Stimulated activated CD4-positive, alpha-beta T cell treated with anti-CD3 and anti-CD28 coated beads, TNF-alpha, amount 100 ng/mL, for 24 hours (primary cell): ENCODE measurements at places on chromosomes 2 and 18.

DNA sequence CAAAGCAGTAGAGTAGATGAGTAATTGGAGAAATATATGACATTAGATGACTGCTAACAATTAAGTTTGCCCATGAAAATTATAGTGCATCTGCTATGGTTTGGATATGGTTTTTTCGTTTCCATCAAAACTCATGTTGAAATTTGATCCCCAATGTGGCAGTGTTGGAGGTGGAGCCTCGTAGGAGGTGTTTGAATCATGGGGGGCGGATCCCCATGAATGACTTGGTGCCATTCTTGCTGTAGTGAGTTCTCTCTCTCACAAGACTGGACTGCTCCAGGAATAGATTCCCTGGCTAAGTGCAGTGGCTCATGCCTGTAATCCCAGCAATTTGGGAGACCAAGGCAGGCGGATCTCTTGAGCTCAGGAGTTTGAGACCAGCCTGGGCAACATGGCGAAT, 9.7 kb upstream of the CUL3 start:
- no peak for DNase-seq

DNA sequence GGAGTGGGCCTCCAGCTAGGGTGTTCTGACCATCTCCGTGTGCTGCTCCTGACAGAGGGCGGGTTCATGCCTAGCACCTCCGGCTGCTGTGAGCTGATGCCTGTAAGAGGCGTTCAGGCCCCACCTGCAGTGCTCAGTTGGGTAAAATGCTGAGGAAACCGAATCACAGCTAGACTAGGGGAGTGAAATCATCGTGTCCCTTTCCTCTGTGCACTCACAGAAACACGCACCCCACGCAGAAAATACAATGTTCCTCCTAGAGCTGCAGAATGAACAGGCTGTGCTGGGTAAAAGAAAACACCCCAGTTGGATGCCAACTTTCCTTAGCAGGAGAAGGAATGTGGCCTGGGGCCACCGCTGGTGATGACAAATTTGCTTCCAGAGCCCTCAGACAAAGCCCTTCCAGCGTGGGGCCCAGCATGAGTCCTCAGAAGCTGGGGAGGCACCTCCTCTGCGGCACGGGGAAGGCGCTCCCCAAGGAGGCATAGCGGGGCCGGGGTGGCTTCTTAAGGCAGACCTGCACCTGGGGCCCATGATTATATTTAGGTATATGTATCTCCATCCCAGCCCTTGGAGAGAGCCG, 16.3 kb upstream of the ARHGEF4 start:
- no peak for DNase-seq

GRCh38 chr18:68848242-68848641, 50.4 kb downstream of the CCDC102B start:
- no peak for DNase-seq

- DNase-seq: no peak
These were observed 61.2 kb upstream of the LMAN1 start for GRCh38 chr18:59420244-59420643.

DNA sequence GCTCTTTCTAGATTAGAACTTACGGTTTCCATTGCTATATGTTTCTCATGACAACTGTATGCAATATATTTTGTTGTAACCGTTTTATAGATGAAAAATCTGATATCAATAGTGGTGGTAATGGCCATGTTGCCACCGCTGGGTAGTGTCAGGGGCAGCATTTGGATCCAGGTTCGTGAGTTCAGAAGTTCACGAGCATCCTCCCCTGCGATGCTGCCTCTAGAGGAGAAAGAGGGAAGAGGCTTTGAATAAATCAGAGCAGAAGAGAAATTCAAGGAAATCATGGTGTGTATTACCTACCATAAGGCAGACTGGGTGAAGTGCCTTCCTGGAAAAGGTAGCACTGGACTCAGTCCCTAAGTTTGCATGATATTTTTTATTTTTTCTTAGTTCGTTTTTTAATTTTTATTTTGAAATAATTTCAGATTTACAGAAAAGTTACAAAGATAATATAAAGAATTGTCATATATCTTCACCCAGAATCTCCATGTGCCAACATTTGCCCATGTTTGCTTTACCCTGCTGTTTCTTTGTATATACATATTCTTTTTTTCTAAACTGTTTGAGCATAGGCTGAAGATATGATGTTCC, 3.3 kb upstream of the ZBTB7C start:
- DNase-seq: no peak

- no peak for DNase-seq
These were observed 10.3 kb downstream of the KHK start for GRCh38 chr2:27096748-27097297.

DNA sequence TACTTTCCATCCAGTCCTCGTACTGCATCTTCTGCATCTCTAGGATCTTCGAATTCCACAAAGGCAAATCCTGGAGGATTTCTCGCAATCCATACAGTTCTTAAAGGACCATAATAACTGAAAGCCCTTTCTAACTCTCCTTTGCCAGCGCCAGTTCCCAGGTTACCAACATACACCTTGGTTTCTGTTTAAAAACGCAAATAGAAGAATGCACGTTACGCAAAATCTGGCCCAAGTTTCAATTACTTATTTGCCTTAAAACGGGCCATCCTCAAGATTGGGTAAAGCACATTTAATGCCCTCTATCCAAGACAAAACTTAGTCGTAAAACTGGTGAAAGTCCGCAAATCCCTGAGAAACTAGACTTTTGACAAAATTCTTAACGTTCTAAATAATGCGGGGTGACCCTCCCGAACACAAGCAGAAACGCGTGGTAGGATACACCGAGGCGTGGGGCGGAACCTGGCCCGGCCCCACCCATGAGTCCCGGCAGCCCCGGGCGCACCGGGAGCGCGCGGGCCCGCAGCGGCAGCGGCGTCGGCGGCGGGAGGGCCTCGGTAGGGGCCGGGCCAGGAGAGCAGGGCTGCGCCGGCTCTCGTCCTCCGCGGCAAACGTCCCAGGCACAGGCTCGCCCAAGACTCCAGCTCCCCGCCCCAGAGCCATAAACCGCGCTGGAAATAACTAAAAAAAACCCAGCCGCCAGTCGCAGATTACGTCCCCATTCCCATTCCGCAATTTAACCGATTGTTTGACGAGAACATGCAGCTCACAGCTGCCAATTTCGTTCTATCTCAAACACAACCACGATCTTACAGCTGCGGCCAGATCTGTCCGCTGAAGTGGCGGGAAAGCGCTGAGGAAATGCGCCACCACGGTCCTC, 910 bp downstream of the SRSF7 start:
- DNase-seq: peak; percentile 38

DNA sequence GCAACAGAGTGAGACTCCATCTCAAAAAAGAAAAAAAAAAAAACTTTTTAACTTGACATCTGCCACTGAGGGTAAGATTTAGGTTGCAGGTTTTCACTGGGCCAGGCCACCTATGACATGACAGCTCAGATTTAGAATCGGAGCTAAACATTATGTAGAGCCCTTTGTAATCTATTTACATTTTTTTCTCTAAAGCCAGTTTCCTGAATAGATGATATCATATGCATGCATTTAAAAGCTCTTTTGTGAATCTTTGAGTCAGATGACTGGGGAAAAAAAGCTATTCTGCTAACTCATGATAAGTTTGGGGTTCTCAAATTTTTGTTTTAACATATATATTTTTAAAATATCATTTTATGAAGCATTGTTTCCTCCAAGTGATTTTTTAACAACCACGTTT, 21.3 kb downstream of the PRKAG3 start:
- no peak for DNase-seq

DNA sequence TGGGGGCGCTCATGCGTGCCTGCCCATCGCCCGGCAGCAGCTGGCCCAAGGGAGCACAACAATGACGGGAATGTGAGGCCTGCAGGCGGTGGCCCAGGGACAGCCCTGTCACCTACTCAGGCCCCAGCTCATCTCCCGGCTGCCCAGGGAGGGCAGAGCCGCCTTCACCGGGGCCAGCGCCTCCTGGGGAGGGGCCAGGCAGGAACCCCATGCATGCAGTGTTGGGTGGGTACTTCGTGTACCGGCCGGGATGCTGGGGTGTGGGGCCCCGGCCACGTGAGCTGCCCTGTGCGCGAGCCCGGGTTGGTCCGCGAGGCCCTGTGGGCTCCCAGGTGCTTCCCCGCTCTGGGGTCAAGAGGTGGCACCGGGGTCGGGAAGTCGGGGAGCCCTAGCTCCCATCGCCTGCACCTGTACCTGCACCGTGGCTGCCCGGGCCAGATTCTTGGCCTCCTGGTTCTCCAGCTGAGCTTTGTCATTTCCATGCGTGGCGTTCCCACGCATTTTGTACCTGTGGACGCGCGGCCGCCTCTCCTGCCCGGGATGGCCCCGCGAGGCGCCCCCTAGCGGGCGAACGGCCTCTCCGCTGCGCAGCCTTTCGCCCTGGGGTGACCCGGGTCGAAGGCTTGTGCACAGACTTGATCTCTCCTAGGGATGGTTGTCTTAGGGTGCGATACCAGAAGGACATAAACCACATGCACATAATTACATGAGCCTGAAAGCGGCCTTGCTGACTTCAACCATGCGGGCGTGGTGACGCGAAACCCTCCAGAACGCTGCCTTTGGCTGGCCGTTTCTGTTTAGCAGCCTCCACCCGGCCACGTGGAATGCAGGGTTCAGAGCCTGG, 950 bp downstream of the KLHL30 start:
- no peak for DNase-seq

DNA sequence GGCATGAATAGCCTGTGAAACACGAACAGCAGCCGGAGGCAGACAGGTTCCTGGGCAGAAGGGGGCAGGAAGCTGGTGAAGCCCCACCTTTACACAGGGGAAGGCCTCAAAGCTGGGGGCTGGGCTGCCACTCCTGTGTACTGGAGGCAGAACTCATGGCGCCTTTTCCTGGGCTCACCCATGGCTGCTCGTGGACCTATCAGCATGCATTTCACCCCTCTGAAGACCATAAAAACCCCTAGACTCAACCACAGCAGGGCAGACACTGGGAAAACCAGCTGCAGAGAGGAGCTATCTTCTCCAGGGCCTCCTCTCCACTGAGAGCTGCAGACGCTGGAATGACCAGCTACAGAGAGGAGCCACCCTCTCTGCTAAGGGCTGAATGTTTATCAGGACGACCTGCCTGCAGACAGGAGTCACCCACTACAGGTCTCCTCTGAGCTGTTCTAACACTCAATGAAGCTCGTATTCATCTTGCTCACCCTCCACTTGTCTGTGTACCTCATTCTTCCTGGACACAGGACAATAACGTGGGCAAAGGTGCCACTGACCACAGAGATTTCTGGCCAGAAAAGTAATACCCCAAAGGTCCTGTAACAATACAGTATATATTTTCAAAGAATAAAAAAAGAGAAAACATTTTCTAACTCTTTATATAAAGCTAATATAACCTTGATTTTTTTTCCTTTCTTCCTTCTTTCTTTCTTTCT, 18.9 kb upstream of the CCDC88A start:
- DNase-seq: no peak

DNA sequence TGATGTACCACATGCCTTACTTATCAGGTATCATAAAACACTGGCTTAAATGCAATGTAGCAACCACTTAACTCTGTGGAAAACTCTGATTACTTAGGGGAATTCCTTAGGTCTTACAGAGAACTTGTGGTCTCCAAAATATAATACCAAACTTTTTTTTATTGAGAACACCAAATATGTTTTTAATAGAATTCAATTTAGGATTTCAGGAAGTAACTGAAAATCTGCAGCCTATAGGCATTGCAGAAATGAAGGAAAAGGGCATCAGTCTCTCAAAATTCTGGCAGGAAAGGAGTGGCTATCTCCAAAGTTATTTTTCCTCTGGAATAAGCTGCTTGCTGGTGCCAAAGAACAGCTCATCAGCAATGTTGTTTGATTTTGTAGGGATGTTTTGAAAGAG, 105.3 kb upstream of the UGP2 start:
- no peak for DNase-seq

- no peak for DNase-seq
These were observed 19.1 kb downstream of the PLA2R1 start for GRCh38 chr2:160043265-160043664.

- DNase-seq: no peak
These were observed 8.7 kb downstream of the TTC39C start for GRCh38 chr18:24023185-24023814.

GRCh38 chr18:49691177-49691608, 122.1 kb downstream of the ACAA2 start:
- DNase-seq: no peak

GRCh38 chr2:167626301-167626700, 621.1 kb downstream of the STK39 start:
- DNase-seq: no peak

DNA sequence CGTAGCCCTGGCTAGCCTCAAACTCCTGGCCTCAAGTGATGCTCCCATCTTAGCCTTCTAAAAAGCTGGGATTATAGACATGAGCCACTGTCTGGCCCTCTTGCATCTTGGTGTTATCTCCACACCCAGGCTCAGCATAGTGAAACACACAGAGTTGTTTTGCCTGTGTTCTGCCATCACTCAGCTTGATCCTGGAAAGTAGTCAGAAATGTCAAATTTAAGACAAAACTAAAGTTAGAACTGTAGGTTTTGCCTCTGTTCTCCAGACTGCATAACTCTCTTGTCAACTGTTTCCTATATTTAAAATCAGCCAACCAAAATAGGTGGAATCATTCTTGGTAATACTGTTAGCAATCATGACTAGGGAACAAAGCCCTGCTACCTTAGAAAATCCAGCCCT, 72.1 kb upstream of the GULP1 start:
- no peak for DNase-seq

- peak; percentile 34 for DNase-seq
These were observed 48.4 kb downstream of the GTF3C3 start for GRCh38 chr2:196750977-196751631.

DNA sequence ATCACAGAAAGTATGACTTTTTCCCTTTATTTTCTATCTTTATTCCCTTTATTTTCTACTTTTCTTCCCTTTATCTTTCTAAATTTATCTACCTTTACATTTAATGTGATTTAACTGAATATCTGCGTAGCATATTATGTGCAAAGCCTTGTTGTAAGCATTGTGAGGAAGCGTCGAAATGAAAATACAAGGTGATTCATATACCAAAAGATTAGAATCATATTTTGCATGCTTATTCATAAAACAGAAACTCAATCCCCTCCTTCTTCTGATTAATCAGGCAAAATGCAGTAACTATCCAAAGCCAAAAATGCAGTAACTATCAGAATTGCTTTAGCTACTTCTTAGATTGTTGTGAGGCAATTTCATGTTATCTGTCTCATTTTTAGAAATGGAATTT, 393.0 kb downstream of the CDH19 start:
- no peak for DNase-seq

DNA sequence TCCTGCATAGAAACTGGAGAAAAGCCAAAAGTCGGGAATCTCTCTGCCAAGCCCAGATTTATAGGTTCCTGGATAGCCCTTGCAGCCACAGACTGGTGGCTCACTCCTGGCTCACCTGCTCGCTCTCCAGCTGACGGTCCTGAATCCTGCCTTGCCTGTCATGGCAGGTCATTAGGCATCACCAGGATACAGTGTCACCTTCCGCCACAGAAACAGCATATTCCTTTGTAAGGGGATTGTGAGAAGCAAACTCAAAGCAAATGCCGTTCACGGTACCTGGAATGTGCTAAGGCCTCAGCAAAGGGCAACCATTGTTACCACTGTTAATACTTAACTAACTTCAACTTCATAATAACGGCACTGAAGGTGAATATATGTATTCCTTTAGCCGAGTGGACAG, 57.1 kb upstream of the GPR45 start:
- no peak for DNase-seq

- no peak for DNase-seq
These were observed 8.3 kb upstream of the COL6A3 start for GRCh38 chr2:237422309-237422708.
